ENCODE measurements at places on chromosomes 3 and 15.

DNA sequence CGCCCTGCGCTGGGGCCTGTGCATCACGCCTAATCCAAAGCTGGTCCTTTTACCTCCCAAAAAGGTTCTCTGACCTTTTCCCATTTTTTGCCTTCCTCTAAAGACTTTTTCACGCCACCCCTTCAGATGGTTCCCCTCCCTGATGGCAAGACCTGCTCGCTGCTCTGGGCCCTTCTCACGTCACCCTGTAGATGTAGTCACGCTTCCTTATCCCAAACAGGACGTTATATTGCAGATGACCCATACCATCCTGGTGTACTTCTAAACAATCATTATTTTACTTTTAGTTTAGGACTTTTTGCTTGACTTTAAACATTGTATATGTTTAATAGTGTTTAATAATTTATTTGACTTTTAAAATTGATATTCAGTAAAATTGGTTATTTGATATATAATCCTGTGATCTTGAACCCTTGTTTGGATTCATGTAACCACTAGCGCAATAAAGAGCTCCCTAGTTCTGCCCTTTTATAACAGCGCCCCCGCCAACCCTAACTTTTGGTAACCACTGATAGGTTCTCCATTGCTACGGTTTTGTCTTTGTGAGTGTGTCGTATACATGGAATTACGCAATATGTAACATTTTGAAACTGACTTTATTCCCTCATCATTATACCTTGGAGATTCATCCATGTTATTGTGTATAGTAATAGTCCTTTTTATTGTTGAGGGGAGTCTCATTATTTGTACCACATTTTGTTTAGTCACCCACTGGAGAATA is 159.0 kb upstream of the CHRNA7 start:
- no peak for DNase-seq

- DNase-seq = peak; percentile 85
These were observed 5.6 kb downstream of the RBP1 start for GRCh38 chr3:139533781-139534454.

GRCh38 chr3:84998545-84998944 is 39.8 kb downstream of the CADM2 start:
- DNase-seq = no peak

DNA sequence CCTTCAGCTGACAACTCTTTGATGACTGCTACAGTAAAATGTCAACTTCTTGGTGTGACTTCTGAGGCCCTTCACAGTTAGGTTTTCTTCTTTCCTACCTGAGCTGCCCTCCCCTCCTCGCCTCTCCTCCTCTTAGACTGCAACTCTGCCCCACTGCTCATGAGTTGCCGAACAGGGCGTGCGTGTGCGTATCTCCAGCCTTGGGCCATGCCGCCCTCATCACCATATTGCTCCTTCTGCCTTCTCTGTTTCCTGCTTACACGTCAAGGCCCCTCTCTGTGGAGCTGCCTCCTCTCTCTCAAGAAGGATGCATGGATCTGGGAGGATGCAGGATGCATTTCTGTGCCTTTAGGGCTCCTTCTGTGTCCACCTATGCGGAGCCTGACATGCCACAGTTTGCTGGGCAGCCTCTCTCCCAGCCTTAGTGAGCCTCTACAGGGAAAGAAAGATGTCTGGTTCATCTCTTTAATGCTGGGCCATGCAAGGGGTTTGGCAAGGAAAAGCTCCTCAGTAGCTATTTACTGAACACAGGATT is 205.9 kb downstream of the RPLP1 start:
- no peak for DNase-seq

DNA sequence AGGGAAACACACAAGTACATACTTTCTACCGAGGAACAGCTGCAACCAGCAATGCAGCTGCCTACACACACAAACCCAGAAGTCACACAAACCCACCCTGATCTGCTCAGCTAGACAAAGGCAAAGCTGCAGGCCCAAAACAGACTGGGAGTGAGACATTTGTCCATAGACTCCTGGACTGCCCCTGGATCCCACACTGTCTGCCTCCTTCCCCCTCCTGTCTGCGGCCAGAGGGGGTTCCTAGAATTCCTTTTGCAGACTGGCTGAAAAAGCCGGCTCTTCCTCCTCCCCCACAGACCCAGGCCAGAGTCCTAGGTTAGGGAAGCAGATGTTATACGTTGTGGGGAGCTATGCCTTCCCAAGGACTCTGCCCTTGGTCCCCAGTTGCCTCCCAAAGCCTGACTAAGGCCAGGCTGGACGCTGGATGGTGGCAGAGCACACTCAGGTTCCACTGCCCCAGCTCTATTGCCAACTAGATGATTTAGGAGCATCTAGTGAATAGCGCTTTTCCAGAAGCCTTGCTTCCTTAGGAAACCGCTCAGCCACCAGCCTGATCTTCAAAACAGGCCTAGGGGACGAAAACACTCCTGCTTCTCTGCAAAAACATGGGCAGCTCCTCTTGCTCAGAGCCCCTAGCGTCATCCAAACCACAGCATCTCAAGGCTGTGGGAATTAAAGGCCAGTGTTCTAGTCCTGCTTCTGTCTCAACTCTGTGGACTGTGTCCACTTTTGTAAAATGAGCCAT is 37.4 kb upstream of the CILP start:
- peak; percentile 55 for DNase-seq

DNA sequence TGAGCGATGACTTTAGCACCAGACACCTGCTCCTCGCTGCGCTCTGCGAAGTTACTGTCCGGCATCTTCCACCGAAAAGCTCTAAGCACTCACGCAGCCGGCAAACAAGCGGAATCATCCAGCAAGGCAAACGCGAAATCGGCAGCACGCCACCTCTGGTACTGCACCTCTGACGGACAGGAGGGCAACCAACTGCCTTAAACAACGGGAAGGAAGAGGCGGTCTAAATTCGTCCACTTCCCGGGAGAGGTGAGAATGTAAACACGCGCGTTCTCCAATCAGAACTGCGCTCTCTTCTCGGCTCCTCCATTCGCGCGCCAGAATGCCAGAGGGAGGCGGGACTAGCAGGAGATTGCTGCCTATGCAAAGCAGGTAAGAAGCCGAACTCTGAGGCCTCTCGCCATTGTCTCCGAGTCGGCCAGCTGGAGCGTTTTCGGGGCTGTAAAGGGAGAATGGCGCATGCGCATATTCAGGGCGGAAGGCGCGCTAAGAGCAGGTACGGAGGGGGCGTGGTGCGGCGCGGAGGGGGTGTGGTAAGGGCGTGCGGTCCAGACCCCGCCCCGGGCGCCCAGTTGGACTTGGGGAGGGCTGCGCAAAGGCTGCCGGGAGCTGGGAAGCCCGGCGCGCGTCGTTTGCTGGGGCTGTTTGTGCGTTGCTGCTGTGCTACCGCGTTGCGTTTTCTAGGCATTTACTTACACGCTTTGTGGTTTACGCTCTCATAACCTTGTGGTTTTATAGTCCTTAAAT is at the start of the genes BTD and HACL1:
TSS of gene BTD (plus strand) at position 347 of the 747 bp plus-strand sequence. CDS start 33,695 bp downstream, outside the sequence.
TSS of gene HACL1 (minus strand) at position 171 of the 747 bp plus-strand sequence. CDS start at position 65, 106 bp downstream.
- peak; percentile 100 for DNase-seq

- peak; percentile 86 for DNase-seq
These were observed 71.7 kb downstream of the P3H2 start for GRCh38 chr3:190048932-190049441.

DNA sequence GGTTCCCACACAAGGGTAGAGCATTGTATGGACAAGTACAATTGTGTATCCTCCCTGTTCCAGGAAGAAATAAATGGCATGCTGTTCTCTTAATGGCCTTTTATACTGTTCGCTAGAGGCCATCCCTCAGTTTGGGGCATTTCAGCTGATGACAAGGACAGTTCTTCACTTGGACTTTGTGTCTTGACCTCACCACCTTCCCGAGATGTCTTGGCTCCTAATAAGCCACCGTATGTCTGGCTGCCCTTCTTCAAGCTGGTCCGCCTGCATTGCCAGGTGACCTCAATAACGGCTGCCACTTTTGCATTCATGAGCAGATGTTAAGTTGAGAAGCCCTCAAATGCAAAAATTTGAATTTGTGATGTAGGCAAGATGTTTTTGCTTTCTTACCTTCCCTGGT is 24.1 kb downstream of the ZBTB38 start:
- no peak for DNase-seq

Data from fibroblast of upper back skin (primary cell).